GM04504 (cell line): ENCODE measurements at places on chromosomes 2 and 18.

- DNase-seq: no peak
Observed at GRCh38 chr2:18610651-18611050, 21.3 kb upstream of the NT5C1B start.

GRCh38 chr2:226139759-226140158, 659.9 kb downstream of the IRS1 start:
- DNase-seq: no peak

DNA sequence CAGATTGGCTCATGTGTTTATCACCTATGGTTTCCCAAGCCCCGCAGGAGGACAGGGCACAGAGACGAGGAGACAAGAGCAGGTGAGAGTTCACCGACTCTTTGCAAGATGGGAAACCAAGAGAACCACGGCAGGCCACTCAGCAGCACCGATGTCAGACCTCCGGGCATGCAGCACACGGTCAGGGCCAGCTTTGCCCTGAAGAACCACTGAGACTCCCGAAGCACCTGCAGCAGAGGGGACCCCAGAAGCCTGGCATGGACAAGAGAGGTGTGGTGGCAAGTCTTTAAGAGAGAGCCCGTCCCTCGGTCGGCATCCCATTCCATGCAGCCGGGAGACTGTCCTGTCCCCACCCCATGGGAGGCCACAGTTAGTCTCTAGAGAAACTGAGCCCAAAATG, 36.6 kb upstream of the TAF1B start:
- no peak for DNase-seq

- no peak for DNase-seq
Observed at GRCh38 chr2:49843314-49843713, 689.0 kb upstream of the FSHR start.

DNA sequence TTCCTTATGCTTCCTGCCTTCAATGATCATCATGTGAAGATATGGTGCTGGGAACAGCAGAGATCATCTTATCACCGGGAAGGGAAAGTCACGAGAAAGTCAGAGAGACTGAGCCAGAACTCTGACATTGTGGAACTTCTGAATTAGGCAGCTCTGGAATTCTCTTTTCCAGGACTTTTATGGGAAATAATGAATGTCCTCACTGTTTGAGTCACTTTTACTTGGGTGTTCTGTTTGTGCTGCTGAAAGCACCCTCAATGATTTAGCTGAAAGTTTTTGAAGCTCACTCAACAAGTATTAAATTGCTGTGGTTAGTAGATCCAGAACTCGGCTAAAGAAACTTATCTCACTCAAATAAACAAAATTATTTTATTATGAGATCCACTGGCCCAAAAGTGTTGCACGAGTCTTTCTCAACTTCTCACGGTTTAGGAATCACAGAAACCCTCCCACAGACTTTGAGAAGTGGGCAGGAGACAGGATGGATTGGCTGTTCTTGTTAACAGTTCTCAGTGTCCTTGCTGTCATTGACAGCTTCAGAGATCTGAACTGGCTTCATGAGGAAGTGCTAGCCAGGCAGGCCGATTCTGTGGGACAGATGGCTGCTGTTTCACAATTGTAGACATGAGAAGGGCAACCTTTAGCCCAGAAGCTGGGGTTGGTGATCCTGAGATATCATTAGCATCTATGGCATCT, 26.4 kb upstream of the ATRAID start:
- peak; percentile 71 for DNase-seq

- no peak for DNase-seq
Observed at GRCh38 chr2:235850289-235850688, 317.9 kb downstream of the GBX2 start.

DNA sequence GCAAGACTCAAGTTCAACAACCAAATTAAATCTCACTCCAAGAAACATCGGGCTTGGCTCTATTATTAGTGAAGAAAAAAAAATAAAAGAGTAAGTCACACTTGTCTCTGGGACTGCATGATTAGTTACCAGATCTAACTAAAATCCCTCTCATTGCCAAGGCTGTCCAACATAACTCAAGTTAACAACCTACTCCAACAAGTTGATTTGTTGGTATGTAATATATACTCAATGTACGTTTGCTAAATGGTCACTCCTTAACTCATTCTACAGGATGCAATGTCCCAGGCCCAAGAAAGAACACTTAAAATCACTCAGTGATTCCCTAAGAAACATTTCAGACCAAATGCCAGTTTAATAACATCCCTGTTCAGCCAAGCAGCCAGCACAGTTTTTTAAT, 95.1 kb downstream of the DYM start:
- DNase-seq: no peak

DNA sequence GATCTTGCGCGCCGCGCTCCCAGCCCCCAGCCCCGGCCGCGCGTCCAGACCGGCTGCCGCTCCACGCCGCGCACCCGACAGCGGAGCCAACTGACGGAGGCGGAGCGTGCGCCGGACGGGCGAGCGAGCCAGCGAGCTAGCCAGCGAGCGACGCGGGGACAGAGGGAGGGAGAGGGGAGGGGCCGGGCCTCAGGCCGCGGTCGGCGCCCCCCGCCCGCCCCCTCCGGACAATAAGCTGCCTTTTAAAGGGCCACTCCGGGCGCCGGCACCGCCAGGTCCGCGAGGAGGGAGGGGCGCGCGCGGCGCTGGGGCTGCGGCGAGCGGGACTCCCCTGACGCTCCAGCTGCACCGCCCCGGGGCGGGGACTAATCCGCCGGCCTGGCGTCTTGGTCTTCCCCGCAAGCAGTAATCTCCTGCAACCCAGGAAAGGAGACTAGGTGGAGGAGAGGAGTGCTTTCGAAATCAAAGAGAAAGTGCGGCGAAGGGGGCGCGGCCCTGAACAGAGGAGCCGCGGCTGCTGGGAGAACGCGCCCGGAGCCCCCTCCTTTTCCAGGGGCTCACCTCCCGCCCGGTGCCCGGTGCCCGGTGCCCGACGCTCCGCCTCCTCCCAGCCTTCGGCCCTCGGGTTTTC, at the start of gene BIN1:
Gene BIN1, minus strand, starts transcription at position 164 of the 631 bp plus-strand sequence. CDS start 211 bp downstream, outside the sequence.
- peak; percentile 75 for DNase-seq

DNA sequence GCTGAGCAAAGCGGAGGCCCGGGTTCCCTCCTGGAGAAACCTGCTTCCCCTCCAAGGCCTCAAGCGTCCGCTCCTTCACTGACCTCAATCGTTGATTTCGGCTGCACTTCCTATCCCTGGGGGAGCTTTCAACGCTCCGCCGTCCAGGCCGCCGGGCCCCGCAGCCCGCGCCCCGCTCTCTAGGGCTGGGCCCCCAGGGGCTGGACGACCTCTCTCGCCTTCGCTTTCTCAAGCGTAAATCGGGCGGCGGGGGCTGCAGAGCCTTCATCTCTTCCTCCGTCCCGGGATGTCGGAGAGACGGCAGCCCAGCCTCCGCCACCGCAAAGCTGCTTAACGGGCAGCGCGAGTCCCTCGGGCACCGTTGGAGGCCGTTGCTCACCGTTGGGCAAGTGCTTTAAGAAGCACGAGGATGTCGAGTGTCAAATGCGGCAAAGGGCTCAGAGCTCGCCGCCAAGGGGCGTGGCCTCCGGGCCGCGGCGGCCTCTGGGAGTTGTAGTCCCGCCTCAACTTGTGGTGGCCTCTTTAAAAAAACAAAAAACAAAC, 8.5 kb downstream of the HES6 start:
- no peak for DNase-seq

- no peak for DNase-seq
Observed at GRCh38 chr2:240989451-240990265, 8.8 kb upstream of the SNED1 start.

DNA sequence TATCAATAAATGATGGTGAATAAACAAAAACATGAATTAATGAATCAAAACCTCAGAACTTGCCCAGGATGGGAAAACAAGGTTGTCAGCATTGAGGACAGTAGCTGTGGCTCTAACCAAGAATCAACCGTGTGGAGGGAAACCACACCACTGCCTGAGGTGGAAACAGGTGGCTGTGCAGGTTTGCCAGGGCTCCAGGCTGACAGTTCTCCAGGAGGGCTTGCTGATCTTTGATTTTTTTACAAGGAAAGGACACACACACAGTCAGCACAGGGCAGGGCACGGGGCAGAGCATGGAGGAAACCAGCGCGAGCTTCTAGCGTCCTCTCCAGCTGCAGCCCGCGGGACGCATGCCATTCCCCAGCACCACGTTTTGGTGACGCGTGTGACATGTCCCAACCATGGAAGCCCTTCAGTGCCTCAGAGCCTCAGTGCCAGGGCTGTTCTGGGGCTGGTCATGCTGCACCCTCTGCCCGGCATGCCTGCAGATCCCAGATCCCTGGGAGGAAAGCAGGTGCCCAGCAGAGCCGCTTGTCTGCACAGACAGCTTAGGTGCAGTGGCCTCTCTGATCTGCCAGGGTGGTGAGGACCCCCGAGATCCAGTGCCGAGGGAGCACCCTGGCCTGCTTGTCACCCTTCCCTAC, 15.8 kb upstream of the AGXT start:
- no peak for DNase-seq

- DNase-seq: no peak
Observed at GRCh38 chr2:58369594-58369993, 128.5 kb upstream of the FANCL start.

GRCh38 chr2:231673348-231673770, 35.0 kb upstream of the PTMA start:
- DNase-seq: no peak

GRCh38 chr2:189599245-189599644, 18.7 kb upstream of the SLC40A1 start:
- no peak for DNase-seq

- DNase-seq: no peak
Observed at GRCh38 chr2:237627441-237628246, at the start of gene LRRFIP1. Gene LRRFIP1 (plus strand): TSS chr2:237627587. CDS start chr2:237627645, 58 bp downstream.

DNA sequence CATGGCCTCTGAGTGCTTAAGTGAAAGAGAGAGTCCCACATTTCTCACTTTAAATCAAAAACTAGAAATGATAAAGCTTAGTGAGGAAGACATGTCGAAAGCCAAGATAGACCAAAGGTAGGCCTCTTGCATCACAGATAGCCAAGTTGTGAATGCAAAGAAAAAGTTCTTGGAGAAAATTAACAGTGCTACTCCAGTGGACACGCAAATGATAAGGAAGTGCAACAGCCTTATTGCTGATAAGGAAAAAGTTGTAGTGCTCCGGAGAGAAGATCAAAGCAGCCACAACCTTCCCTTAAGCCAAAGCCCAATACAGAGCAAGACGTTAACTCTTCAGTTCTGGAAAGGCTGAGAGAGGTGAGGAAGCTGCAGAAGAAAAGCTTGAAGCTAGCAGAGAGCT, 32.1 kb downstream of the PSMD1 start:
- DNase-seq: no peak

GRCh38 chr2:112674229-112674628, 28.5 kb downstream of the SLC20A1 start:
- DNase-seq: no peak

- DNase-seq: no peak
Observed at GRCh38 chr2:237873421-237873831, 14.0 kb downstream of the RAMP1 start.

DNA sequence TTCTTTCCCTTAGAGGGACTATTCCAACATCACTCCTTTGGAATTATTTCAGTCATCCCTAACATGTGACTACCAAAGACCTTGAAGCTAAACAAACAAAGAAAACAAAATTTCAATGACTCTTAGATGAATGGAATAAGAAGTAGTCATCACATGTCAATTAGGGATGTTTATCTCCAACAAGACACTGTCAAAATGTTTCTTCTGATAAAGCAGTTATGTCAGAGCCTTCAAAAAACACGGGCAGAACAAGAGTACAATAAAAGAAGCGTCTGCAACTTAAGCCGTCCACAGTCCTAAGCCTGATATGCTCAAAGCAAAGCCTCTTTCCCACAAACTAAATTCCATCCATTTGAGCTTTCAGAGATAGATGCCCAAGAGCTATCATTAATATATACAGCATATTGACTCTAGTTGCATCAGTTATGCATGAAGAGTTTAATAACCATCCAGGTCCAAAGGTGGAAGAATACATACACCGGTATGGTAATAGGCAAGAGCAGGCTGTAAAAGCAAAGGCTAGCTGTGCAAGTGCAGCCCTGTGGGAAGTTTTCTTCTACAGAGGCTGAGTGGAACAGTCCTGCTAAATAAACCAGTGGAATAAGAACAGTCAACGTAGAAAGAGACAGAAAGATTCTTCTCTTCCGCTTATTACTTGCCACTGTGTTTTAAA, 98.1 kb downstream of the ICA1L start:
- DNase-seq: no peak

DNA sequence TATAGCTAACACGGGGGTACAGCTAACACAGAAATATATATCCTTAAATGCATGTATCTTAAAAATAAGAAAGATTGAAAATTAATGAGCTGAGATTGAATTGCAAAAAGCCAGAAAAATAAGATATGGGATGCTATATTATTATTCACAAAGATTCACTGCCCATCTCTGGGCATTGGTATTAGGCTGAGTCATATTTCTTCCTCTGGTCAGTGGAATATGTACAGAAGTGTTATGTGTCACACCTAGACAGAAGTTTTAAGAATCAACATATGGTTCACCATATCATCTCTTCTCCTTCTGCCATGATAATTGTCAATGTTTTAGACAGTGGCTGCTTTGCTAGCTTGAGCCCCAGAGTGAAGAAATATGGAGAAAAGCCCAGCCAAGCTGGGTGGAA, 14.0 kb upstream of the MCFD2 start:
- DNase-seq: no peak
